ENCODE measurements at places on chromosomes 1 and 21.
A peak's percentile ranks its signal among the peaks of the same experiment; 100 is the strongest.

GRCh38 chr1:27135541-27136235 is 19.2 kb downstream of the SLC9A1 start:
- DNase-seq, result no peak

DNA sequence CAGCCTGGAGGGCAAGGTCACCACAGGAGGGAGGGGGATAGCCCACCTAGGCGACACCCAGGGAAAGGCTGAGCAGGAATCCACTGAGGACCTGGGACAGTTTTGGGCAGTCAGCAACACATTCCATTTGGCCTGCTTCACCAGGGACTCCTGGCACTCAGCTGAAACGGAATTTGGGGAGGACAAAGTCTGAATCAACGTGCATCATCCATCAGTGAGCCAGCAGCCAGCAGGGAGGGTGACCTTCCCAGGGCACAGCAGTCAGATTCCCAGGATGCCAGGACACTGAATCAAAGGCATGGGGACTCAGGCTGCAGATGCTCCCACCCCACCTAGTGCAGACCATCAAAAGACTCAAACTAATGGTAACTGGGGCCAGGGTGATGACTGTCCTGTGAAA is 4.6 kb downstream of the SH3BP5L start:
- peak; percentile 94 for DNase-seq

GRCh38 chr1:215052256-215053015 is 30.1 kb upstream of the KCNK2 start:
- DNase-seq, result peak; percentile 48

GRCh38 chr21:26112127-26112742 is 58.3 kb downstream of the APP start:
- DNase-seq, result no peak

DNA sequence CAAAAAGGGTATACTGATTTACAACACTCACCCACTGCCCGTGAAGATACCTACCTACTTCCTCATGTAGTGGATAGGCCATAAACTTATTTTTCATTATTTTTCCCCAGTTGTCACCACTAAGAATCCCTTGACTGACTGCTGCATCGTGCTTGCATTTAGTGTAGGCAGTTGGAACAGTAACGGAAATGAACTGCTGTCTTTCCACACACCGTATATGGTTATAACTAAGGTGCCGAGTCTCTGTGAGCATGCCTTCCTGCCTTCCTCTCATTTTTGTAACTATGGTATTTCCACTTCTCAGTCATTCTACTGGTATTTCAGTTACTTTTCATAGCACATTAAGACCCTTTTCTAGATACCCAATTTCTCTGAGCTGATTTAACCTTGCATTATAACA is 36.4 kb downstream of the SLC35F3 start:
- no peak for DNase-seq

GRCh38 chr1:202956969-202957368 is 1.1 kb downstream of the ADIPOR1 start:
- no peak for DNase-seq

DNA sequence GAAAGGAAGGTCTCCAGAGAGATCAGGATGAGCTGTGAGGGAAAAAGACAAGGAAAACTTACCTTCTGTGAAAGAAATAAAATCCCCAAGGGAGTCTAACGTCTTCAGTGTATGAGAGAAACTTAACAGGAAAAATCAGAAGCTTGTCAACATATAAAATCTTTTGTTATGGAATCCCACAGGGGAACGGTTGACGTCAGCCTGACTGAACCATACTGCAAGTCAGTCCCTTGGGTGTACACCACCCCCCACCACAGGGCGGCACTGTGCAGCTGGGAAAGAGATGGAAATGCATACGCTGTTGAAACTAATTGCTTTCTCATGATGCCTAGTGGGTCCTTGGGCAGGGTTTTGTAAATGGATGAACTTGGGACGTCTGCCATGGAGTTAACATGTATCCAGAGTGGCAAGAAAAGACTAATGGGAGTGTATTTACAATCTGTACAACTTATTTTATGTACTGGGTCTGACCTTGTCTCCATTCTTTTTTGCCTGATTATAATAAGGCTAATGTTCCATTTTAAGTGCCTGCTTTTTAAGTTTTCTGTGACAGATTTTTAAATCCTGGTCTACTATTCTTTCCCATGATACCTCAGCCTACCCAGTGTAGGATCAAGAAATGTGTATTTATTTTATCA is 22.7 kb downstream of the UTP25 start:
- DNase-seq, result peak; percentile 67

DNA sequence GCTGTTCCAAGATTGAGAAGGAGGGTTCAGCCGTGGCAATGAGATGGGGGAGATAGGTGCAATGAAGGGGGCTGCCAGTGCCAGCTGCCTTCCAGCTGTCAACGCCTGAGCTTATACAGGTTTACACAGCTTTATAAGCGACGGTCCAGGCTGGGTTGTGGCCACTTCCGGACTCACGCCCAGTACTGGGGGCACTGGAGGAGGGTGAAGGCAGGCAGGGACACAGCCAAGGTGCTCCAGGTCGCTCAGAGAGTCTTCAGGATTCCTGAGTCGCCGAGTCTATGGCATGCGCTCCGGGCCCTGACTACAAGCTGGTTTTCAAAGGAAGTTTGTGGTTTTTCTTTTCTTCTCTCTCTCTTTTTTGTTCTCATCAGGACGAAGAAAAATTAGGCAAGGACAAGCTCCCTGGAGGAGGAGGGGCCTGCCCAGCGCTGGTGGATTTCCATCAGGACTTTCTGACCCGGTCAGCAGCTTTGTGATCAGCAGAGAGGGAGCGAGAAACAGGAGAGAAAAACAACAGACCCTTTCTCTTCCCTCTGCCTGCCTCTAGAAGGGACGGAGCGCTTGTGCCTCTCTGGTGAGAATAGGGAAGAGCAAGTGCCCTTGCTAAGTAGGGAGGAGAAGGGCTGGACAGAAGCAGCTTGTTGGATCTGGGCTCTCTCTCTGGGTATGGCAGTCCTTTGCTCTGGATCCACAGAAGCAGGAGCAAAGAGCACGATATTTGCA is at the start of gene MINDY1:
MINDY1 (minus strand) TSS at position 576 of the 726 bp plus-strand sequence. CDS start 4,285 bp downstream, outside the sequence.
- peak; percentile 79 for DNase-seq

Measured in foreskin fibroblast (primary cell).